Stimulated activated CD4-positive, alpha-beta T cell treated with anti-CD3 and anti-CD28 coated beads, Interleukin-15, amount 100 ng/mL, for 48 hours (primary cell): ENCODE measurements at places on chromosomes 1 and 21.

DNA sequence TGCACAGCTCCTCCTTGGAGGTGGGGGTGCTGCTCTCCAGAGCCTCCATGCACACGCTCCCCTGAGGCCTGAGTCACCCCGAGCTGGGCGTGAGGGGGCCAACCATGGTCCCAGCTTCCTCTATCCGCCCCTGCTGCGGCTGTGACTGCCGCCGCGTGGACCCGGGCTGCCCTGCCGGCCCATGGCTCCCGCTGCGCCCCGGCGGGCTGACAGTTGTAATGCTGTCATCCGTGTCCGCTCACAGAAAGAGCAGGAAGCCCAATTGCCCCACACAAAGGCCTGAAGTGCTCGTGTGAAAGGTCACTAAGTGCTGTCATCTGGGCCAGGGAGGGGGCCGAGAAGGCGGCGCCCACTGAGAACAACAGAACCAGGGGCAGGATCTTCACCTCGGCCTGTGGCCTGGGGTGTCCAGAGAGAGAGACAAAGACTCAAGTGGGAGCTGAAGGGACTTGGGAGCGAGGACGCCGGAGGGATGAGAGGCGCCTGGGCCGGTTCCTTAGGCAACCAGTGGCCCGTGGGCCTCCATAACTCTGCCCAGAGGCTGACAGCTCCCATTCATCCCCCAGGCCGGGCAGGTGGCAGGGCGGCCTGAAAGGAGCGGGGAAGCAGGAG is 31.5 kb downstream of the OLIG1 start:
- no peak for DNase-seq

- no peak for DNase-seq
These were observed 247.1 kb downstream of the NPHP4 start for GRCh38 chr1:5744911-5745799.

DNA sequence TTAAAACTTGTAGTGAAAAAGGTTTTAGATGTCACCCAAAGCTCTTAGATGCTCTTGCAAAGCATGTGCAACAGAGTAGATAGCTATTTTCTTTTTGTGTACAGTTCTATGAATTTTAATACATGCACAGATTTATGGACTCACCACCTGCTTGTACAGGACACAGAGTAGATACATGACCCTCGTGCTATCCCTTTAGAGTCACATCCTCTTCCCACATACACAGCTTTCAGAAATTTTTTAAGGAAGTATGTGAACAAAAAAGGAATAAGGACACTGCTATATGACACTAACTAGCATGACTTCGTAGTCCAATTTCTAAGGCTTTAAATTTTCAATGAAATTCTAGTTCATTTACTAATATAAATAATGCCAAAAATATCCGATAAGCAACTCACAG is 60.9 kb downstream of the ABL2 start:
- DNase-seq: no peak

GRCh38 chr1:3521426-3521825 is 67.0 kb downstream of the ARHGEF16 start:
- no peak for DNase-seq

DNA sequence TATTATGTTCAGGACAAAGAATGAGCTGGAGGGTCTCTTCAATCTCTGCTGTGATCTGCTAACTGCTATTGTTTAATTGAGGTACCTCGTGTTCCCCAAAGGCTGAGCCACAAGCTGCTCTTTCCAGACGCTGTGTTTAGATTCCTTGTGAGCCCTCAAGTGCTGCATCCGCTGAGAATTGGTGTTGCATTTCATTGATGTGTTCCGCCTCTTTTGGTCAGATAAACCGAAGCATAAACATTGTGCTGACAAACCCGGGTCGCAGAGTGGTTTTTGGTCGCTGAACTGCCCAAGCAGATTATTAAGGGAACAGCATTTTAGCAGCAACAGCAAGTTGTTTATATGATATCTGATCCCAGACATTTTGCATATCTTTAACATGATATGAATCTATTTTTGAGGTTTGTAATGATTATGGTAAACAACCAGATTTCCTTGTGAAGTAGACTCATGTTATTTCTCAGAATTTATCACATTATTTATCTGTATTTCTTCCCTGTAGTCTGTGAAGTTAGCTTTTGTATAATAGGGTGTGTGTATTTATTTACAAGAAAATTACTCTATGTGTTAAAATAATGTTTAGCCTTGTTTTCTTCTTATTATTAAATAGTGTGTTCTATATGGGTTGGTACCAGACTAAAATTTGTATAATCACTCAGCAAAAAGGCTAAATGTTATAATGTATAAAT is 217.2 kb upstream of the C1orf105 start:
- no peak for DNase-seq

DNA sequence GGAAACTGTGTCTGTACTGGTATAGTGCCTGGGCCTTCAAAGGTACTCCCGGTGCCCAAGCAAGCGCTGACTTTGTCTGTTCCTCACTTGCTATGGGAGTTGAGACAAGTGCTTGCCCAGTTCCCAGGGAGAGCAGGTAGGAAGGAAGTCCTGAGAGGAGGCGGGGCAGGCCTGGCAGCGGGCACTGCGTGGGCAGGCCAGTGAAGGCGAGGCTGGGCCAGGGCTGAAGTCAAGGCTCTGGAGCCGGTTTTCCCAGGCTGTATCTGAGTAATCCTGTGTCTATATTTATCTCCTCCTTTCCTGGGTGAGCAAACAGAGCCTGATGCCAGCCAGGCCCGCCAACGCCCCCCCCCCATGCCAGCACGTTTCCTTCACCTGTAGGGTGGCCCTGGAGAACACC is 15.9 kb upstream of the EDN2 start:
- DNase-seq: no peak

- no peak for DNase-seq
These were observed 82.9 kb downstream of the HLX start for GRCh38 chr1:220962031-220962751.

- DNase-seq: no peak
These were observed 325.8 kb downstream of the KIF26B start for GRCh38 chr1:245480393-245481120.
